Right ventricle myocardium superior (tissue), 1 donor: ENCODE measurements at places on chromosomes 11 and 22.

DNA sequence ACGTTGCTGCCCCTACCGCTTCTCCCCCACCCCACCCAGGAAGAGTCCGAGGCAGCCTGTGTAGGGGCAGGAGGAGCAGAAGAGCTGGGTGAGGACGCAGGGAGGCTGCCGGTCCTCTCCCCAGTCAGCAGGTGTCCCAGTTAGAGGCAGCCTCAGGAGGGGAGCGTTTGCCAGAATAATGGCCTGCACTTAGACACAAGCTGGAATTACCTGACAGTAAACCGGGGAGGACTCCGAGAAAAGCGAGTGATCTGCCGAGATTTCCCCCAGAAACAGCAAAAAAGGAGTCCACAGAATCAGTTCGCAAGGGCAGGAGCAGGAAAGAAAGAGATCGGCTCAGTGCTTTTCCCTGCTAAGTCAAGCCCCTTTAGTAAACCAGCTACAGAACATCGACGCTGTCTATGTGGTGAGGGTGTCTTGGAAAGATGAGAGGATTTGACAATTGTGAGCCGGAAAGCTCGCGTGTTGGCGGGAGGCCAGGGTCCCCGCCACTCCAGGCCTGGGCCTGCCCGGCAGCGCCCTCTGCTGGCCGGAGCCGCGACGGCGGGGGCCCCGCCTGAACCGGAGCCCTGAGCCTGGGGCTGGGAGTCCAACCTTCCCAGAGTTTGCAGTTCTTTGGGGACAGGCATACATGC, 17.7 kb upstream of the THRSP start:
- DNase-seq = peak; percentile 92

- no peak for DNase-seq
These were observed 55.8 kb upstream of the RRAS2 start for GRCh38 chr11:14414470-14415461.

- DNase-seq = no peak
These were observed 250.7 kb downstream of the FAT3 start for GRCh38 chr11:92475316-92475715.

GRCh38 chr11:15471048-15471894, 356.5 kb downstream of the INSC start:
- DNase-seq = no peak

GRCh38 chr11:70170596-70171210, 32.4 kb upstream of the FADD start:
- no peak for DNase-seq

- no peak for DNase-seq
These were observed 49.9 kb downstream of the KIAA1671 start for GRCh38 chr22:25002241-25002985.

DNA sequence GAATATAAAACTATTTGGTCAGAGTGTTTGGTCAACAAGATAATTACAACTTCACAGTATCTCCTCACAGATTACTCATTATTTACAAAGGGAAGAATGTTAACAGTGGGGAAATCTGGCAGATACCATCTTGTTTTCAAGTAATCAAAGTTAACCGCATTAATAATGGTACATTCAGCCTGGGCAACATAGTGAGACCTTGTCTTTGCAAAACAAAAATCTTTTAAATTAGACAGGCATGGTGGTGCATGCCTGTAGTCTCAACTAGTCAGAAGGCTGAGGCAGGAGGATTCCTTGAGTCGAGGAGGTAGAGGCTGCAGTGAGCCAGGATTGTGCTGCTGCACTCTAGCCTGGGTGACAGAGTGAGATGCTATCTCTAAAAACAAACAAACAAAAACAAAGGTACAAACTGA, 78.5 kb downstream of the ACER3 start:
- DNase-seq = no peak

- no peak for DNase-seq
These were observed 895.8 kb downstream of the OPCML start for GRCh38 chr11:132636523-132636922.

- DNase-seq = no peak
These were observed 10.3 kb downstream of the GAL3ST1 start for GRCh38 chr22:30564045-30564760.

DNA sequence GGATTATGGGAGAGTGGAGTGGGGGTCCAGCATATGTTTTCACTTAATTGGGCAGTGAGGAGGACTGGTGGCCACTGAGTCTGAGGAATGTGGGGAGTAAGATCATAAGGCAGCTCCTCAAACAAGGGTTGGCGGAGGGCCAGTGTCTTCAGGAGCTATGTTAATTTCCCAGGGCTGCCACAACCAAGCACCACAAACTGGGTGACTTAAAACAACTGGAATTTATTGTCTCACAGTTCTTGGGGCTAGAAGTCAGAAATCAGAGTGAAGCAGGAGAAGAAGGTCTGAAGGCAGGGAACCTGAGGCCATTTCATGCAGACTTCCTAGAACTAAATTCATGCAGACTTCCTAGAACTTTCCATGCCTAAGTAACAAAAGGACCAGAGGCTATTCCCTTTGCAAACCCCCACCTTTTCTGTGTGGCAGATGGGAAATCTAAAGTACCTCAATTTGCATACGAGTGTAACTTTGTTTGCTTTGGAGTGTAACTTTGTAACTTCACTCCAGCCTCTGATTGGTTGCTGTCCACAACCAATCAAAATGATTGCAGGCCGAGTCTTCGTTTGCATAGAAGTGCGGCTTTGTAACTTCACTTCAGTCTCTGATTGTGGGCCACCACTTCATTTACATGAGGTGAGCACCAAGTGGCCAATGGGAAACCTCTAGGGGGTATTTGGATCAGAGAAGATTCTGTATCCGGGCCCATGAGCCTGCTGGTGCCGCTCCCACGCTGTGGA, 50.5 kb upstream of the ZBED5 start:
- no peak for DNase-seq

- DNase-seq = peak; percentile 92
These were observed 3.9 kb downstream of the SH3BP1 start for GRCh38 chr22:37643225-37643847.

- peak; percentile 31 for DNase-seq
These were observed 82.7 kb upstream of the LINC01488 start for GRCh38 chr11:69398529-69399492.

DNA sequence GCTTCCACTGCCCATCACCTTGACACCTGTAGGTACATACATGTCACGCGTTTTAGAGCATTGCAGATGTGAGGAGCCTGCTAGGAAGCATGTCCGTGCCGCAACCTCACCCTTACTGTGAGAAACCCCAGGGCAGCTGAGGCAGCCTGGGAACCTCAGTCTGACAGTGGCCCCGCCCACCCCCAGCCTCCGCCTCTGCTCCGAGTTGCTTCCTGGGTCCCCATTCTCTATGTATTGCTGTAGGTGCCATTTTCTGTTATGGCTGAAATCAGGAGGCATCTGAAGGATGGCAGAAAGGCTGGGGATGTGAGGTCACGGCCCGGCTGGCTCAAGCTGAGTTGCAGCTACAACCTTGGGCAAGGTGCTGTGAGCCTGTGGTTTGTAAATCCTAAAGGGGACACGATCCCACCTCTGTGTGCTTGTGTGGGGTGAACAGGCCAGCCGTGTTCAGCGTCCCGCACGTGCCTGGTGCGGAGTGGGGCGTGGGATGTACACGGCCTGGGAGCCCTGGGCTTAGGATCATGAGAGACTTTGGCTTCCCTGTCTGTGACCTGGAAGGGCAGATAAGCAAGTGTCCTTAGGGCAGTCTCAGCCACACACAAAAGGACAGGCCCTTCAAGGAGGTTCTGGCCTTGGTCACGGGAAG, 102.7 kb downstream of the PHF21B start:
- DNase-seq = no peak

DNA sequence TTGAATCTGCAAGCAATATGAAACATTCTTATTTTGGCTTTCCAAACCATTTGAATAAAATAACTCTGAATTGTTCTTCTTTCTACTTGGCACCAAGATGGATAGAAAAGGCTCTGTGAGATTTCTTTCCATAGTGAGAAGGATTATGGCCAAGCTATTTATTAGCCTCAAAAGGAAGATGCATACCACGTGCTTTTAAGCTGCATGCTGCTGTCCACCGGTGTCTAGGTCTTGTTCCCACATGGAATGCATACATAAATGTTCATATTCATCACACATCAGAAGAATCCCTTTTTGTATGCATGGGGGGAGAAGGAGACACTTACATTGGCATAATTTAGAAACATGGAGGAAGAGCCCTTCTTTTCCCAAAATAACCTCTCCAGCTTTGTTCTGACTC, 273.4 kb downstream of the FAM76B start:
- no peak for DNase-seq

DNA sequence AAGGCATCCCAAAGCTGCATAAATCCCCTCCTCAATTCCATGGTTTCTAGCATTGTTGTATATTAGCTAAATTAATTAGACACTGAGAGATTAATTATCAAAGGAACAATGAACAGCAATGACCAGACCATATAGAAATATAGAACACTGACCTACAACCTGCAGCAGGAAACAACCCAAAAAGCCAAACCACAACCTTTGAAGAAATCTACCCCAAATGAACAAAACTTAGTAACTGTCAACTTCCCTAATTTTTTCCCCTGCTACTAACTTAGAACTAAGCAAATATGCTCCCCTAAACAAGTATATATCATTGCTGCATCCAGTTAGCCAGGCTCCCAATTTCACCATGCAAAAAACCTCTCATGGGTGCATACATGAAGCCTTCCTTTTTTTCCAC, 268.0 kb upstream of the ANO3 start:
- DNase-seq = no peak

GRCh38 chr22:46788441-46789172, 26.2 kb downstream of the TBC1D22A start:
- DNase-seq = no peak

DNA sequence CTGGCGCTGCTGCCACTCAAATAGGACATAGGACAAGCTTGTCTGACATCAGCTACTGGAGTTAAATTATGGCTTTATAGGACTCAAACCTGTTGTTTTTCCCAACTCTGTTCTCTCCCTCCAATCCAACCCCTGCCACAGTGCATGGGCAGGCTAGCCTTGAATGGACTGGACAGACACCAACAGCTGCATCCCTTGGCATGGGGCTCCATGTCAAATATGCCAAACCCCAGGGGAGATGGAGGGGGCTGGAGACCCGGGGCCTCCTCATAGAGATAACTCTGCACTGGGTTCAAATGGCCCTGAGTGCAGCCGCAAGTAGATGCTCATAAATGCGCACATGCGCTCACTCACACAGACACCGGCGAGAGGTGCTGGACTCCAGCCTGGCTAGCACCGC, 28.9 kb downstream of the CD5 start:
- DNase-seq = no peak

GRCh38 chr22:39120983-39121382, 23.9 kb downstream of the APOBEC3H start:
- DNase-seq = no peak

GRCh38 chr11:123479048-123479837, 49.2 kb downstream of the GRAMD1B start:
- DNase-seq = no peak

DNA sequence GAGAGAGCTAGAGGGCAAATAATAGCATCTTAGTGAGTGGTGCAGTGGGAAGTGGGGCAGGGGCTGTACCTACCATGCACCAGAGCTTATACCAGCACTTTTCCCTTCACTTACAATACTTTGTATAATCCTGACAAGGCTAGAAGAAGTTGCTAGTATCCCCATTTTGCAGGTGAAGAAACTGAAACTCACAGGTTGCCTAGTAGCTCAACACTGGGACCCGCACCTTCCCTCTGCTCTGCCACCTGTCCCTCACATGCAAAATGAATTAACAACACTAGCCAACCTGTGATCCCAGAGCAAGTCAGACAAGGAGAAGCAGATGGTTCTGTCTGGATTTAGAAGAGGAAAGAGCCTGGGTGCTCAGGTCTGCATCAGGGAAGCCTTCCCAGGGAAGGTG, 510.4 kb downstream of the BUD13 start:
- DNase-seq = no peak

- no peak for DNase-seq
These were observed 38.7 kb upstream of the ELF5 start for GRCh38 chr11:34552270-34552669.

DNA sequence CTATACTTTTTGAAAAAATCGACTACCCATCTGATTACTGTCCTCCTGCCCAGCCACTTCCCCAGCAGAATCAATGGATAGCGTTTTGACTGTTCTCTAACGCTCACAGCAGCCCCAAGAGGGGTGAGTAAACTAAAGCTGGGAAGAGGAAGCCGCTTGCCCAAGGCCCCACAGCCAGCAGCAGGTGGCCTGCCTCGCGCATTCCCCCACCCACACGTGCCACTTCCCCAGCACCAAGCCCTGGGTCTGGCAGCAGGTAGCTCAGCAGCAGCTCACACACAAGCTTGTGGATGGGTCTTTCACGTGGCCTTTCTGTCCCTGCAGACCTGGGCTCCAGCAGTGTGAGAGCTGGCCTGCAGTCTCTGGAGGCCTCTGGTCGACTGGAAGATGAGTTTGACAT, 34.3 kb downstream of the TOM1 start:
- DNase-seq = peak; percentile 31

- DNase-seq = no peak
These were observed 116.5 kb upstream of the MTNR1B start for GRCh38 chr11:92852946-92853345.

GRCh38 chr11:66115638-66116301, 45.7 kb downstream of the PACS1 start:
- no peak for DNase-seq

DNA sequence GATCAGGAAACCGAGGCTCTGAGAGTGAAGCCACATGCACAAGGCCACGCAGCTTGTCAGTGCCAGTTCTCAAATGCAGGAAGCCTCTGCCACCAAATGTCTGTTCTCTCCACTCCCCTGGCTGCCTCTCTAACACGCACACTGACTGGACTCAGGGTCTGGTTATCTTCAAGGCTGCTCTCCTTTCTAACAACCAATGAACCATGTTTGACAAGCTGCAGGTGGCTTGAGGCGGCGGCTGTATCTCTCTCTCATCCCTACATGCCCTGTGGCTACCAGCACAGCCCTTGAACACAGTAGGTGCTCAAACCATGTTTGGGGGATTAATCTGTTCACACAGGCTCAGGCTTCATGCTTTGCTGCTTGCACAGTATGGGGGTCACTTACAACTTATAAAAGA, 23.7 kb downstream of the MFNG start:
- no peak for DNase-seq

- DNase-seq = no peak
These were observed 54.0 kb downstream of the GAB4 start for GRCh38 chr22:16954060-16954403.

GRCh38 chr11:121967131-121967704, 148.8 kb downstream of the BLID start:
- DNase-seq = no peak

GRCh38 chr11:82757660-82758357, 24.1 kb upstream of the FAM181B start:
- DNase-seq = no peak

- no peak for DNase-seq
These were observed 28.9 kb downstream of the THOC5 start for GRCh38 chr22:29524442-29525191.

GRCh38 chr11:102064316-102064715, 17.1 kb downstream of the CFAP300 start:
- no peak for DNase-seq

GRCh38 chr11:16572945-16573344, 165.5 kb upstream of the C11orf58 start:
- no peak for DNase-seq
